ENCODE measurements at places on chromosomes 12 and 14.

DNA sequence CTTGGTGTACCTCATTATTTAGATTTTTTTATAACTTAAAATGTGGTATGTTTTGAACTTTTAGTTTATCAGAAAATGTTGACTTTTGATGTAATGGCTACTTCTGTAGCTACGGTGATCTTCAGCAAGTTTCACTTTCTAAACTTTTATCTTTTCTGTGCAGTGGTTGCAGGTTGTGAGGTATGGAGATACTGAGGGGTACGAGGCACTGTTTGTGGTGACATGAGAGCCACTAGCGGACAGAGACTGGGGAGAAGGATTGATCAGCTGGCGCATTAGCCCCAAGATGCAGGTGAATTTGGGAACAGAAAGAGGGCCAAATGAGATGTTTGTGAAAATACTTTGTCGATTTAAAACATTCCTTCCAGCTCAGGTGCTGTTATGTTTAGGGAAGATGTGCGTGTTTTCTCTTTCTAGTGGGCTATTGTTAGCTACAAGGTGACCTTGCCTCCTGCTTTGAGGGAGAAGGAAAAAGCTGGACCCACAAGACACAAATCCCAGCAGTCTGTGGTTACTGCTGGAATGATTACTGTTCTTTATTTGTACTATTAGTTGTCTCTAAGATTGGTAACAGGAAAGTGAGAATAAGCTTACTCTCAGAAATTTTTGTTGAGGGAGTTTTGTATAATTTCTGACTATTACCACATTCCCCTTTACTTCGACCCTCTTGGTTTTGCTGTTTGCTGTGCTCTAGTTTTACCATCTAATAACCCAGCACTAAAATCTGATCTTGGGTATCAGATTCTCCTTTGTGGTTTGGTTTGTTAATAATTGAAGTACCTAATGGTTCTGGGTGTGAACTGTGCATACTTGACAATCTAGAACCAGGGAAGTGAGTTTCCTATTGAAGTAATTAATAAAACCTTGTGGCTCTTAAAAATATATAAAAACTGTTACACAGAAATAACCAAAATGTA lies 61.7 kb downstream of the FBXO34 start:
- peak; percentile 31 for DNase-seq

DNA sequence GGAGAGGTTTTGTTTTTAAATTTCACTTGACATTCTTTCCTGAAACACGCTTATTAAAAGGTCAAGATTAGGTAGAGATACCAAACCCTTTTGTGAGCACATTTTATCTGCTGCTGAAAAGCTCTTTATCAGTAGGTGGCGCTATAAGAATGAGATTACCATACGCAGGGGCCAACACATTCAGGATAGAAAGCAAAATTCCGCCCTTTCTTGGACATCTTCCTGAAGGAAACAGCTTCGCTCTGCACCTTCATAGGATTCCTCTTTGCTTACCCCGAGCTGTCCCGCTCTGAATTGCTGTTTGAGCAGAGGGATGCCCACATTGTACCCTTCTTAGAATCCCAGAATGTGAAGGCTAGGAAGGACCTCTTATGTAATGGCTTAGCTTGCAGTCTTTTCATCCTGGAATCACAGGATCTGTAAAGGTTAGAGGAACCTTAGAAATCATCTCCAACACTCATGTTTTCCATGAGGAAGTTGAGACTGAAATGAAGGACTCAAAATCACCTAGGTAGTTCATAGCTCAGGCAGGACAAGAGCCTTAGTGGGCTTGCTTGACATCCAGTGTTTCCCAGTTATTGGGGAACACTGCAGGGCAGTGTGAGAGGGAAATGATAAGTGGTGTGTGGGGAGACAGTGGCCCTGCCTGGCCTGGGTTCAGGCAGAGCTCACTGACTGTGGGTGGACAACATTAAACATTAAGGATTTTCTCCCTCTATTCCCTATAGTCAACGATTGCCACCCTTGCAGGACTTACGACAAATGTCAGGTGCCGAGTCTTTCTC lies 38.7 kb upstream of the CRY1 start:
- peak; percentile 84 for DNase-seq

DNA sequence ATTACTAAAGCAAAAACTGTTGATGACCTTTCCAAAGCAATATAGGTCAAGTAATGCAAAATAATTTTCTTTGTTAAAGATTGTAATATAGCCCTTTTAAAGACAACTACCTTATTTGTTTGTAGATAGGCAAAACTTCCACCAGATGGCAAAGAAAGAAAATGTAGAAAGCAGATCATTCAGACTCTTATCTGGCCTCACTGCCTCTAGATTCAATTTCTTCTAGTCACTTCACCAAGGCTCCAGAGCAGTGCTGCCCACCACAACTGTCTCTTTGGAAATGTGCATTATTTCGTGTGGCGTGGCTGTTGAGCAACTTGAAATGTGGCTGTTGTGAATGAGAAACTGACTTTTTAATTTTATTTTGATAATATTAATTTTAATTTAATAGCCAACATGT lies 127.1 kb downstream of the ITPR2 start:
- no peak for DNase-seq

DNA sequence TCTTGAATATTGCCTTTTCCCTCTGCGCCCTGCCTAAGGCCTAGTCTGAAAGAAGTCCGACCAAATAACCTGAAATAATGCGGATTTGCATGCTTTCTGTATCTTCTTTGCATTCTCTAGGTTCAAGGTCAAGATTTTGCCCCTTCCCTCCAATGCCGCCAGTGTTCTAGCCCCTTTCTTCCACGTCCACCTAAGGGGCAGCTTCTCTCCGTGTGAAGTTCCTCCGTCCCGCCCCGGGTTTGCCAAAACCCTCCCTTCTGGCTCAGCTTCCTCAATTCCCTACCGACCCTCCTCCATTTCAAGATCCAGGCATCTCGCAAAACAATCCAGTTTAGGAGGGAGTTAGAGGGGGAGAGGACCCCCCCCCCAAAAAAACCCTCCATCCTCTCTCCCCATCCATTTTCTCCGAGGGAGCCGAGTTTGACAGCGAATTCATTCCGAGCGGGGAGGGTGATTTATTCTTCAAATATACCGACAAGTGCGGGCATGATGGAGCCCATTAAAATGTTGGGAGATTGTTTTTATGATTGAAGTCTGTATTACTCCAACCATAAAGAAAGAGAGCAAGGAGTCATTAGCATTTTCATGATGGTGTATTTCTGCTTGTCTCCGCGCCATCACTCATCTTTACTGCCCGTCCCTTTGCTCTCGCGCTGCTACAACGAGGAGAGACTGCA lies 20.9 kb upstream of the ATP5MC2 start:
- no peak for DNase-seq

- no peak for DNase-seq
Observed at GRCh38 chr12:96194576-96194889, 358 bp downstream of the ELK3 start.

DNA sequence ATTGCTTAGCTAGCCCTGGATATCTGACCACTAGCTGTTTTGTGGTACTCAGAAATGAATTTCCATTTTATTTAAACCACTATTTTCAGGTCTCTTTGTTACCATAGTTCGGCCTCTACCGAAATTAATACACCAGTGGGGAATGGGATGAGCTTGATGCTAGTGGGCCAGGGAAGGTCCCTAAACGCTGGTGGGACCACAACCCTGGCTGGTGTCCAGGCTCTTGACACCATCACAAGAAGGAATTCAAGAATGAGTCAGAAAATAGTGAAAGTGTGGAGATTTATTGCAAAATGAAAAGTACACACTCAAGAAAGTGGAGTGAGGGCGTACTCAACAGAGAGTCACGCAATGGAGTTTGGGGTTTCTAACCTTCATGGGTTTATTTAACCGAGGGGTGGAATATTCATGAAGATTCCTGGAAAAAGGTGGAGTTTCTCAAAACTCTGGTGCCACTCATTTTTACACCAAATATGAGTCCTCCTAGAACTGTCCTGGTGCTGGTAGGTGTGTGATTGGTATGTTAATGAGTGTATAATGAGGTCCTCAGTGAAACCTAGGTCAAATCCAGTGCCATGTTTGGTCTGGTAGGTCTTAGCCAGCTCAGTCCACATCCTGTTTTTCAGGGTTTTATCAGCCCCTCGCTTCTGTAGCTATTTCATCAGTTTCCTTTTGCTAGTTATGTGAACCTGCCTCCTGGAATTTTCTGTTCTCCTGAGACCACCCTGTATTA lies 38.9 kb upstream of the LRP6 start:
- no peak for DNase-seq

- DNase-seq, result no peak
Observed at GRCh38 chr12:26303418-26303817, 108.0 kb downstream of the SSPN start.

DNA sequence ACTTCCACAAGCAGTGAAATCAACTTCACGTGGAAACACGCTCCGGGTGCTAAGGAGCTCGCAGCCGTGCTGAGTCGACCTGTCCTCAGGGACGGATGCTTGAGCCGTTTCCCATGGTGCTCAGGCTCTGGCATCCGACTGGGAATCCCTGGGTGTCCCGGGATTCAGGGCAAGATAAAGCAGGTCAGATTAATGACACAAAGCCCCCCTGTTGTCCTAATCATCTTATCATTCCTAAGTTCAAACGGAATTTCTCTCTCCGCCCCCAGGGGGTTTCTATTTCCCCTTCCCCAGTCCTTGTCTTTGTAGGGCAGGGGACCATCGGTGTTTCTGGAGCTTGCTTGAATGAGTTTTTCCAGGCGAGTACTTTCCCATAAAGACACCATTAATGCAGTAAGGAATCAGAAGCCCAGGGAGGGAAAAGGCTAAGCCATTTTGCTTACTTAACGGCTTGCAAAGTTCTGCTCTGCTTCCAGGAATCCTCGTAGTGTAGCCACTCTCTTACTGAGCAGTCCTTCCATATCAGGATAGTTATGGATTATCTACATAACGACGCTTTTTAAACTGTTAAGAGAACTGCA lies 116.5 kb downstream of the TMEM132C start:
- no peak for DNase-seq

- DNase-seq, result no peak
Observed at GRCh38 chr14:86770186-86770585, 1222.8 kb downstream of the GALC start.

DNA sequence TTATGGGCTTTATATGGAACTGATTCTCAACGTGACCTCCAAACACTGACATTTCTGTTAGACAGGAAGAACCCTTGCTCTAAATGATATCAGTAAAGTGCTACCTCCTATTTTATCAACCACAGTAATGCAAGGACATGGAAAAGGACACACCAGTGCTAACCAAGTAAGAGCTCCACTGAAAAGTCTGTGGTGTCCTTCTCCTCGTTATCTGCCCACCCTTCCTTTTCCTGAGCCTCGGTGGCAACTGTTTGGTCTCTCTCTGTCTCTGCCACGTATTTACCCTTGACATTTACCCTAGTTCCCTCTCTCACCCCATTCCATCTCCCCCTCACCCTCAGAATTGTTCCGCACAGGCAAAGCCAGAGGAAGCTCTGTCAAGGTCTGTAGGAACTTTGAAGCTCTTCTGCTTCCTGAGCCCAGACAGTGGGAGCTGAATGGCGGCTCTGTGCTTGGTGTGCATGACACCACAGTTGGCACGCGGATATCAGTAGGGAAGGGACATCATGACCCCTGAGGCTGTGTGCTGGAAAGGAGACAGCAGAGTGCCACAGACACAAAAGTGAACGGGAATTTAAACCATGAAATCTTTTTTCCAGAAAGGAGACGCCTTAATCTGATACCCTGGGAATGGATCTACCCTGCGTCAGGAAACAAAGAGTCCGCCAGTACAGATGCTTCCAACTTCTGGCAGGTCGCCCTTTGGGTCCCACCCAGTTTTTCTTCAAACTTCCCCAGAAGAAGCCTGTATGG lies 50.8 kb downstream of the NTN4 start:
- peak; percentile 51 for DNase-seq

DNA sequence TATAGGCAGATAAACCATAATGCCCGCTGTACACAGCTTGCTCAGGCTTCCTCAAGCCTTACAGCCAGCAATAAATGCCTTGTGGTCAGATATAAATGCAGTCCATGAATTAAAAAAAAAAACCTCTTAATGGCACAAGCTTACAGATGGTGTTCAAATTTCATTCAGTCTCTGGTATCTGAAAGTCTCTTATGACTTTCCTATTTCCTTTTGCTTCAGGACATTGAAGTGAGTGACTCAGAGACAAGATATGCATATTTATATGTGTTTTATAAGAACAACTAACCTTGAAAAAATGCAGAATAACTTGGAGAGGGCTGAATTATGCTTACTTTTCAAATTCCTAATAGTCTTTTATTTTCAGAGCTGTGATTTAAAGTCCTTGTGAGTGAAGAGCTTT lies 426.9 kb upstream of the MIS18BP1 start:
- DNase-seq, result no peak
